ENCODE measurements at places on chromosomes 11 and 22.
A peak's percentile ranks its signal among the peaks of the same experiment; 100 is the strongest.

DNA sequence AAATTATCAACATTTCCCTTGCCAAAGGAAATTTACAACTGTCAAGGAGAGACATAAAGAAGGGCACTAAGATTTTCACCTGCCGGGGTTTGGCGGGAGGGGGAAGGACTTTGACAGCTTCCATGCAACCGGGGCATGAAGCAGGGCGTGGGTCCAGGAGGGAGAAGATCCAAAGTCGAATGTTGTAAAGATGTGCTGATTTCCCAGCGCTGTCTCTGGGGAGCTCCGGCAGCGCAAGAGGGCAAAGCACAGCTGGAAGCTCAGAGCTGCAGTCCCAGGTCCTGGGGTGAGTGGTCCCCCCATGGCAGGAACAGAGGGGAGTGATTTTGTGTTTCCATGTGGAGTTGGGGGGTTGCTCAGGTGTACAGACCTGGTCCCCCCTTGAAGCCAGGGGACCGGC lies at the start of gene MS4A10:
Gene MS4A10, plus strand, starts transcription at position 198 of the 400 bp plus-strand sequence. CDS start 5,003 bp downstream, outside the sequence.
- no peak for DNase-seq

DNA sequence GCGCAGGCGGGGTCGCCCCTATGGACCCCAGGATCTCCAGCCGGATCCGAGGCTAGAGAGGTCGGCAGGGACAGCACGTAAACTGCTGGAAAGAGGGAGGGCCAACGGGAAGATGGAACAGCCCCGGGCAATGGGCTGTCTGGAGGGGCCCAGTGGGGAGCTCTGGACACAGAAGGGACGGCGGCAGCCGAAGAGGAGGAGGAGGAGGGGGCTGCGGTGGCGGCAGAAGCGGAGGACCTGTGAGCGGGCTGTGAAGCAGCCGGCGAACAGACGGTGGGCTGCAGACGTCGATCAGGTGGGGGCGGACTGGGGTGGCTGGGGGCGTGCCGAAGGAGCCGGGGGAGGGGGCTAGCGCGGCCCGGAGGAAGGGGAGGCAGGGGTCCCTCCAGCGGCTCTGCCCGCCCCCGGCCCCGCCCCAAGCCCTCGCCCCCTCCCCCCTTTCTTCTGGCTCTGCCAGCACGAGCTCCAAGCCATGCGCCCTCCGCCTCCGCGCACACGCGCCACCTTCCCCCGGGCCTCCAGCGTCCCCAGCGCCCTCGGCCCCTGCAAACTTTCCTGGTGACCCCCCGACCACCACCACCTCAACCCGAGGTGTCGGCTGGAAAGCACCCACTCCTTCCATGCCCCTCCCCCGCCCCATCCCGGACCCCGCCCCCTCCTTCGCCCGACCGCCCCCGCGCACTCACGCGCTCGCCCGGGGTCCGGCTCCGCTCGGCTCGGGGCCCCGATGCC lies 432 bp downstream of the TNKS1BP1 start:
- no peak for DNase-seq

DNA sequence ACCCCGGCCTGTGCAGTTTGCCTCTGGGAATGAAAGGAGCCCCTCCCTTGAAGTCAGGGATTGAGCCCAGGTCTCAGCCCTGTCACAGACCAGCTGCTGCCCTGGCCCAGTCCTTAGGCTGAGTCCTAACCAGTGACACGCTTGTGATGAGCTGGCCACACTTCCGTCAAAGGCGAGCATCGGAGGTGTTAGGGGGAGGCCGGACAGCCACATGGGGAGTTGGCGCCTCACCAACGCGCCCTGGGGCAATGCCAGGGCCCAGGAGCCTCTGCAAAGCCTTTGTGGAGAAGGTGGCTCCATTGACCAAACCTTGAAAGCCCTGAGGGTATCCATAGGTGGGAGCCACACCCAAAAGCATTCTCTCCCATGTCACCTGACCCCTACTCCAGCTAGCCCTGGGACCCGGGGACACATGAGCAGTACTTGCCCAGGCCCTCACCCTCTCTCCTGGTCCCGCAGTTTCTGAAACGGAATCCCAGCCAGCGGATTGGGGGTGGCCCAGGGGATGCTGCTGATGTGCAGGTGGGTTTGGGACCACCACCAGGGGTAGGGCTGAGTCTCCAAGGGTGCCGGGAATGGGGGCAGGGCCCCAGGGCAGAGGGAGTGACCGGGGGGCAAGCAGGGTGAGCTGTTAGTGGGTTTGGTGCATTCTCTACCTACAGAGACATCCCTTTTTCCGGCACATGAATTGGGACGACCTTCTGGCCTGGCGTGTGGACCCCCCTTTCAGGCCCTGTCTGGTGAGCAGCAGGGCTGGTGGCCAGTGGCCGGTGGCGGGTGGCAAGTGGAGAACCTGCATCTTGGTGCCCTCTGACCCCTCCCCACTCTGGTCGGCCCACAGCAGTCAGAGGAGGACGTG lies 3.7 kb downstream of the PTPRCAP start:
- DNase-seq, result no peak

- DNase-seq, result no peak
Measured at GRCh38 chr22:39852799-39853198, 40.8 kb downstream of the ENTHD1 start.

- DNase-seq, result no peak
Measured at GRCh38 chr11:111601636-111601978, 642 bp upstream of the SIK2 start.

GRCh38 chr11:115244296-115244695 lies 259.9 kb downstream of the CADM1 start:
- DNase-seq, result no peak

DNA sequence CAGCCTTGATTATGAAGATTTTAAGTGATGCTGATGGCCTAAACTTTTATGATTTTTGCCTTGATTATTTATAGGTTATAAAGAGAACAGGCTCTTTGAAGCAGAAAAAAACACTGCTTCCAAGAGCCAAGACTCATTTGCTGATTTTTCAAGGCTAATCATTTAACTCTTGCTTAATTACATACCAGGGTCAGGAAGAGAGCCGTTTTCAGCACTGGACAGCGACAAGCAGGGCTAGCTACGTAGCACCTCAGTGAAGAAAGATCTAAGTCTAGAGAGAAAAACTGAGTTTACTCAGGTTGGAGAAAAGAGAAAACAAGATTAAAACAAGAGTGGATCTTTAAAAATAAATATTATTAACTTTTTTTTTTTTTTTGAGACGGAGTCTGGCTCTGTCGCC lies 615.4 kb upstream of the B3GAT1 start:
- DNase-seq, result no peak

- DNase-seq, result no peak
Measured at GRCh38 chr22:16601437-16602223, 9.0 kb upstream of the CCT8L2 start.

DNA sequence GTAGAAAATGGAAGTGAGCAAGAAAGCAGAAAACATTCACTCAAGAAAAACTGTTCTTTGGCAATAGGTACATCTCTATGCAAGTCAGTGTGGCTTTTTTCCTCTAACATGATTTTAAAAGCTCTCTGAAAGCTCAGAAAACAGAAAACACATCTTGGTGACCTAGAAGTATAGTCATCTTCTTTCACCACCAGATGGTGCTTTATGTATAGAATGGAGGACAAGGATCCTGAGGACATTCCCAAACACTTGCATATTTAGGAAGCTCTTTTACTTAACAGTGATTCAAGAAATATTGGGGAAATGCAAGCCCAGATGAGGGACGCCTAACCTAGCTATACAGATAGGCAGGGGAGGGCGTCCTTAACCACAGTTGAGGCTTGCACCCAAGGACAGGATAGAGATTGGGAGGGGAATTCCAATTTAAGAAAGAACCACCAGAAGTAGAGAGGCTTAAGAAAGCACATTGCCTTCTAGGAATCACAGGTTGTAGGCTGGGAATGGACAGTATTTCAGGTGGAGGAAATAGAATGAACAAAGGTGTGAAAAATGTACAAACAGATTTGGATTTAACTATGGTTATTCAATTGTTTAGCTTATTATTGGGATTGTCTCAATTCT lies 13.8 kb upstream of the CCDC81 start:
- peak; percentile 30 for DNase-seq

GRCh38 chr11:30447058-30447640 lies 124.2 kb downstream of the ARL14EP start:
- DNase-seq, result no peak

DNA sequence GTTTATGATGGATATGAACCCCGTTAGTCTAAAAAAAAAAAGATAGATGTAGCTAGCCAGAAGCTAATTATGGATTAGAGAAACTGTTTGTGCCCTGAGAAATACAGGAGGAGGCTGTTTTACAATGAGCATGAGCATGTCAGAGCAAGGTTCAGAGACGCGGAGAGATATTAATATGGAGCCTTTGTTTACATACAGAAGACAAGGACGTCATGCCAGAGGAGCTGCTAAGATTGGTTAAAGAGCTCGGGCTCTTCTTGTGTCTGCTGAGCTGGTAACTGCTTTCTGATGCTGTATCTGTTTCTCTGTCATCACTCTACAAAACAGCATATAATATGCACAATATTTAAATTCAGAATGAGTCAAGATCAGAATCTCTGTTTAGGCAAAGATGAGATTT lies 24.9 kb upstream of the CCDC89 start:
- no peak for DNase-seq

GRCh38 chr22:27107386-27107785 lies 450.0 kb downstream of the MIAT start:
- no peak for DNase-seq

DNA sequence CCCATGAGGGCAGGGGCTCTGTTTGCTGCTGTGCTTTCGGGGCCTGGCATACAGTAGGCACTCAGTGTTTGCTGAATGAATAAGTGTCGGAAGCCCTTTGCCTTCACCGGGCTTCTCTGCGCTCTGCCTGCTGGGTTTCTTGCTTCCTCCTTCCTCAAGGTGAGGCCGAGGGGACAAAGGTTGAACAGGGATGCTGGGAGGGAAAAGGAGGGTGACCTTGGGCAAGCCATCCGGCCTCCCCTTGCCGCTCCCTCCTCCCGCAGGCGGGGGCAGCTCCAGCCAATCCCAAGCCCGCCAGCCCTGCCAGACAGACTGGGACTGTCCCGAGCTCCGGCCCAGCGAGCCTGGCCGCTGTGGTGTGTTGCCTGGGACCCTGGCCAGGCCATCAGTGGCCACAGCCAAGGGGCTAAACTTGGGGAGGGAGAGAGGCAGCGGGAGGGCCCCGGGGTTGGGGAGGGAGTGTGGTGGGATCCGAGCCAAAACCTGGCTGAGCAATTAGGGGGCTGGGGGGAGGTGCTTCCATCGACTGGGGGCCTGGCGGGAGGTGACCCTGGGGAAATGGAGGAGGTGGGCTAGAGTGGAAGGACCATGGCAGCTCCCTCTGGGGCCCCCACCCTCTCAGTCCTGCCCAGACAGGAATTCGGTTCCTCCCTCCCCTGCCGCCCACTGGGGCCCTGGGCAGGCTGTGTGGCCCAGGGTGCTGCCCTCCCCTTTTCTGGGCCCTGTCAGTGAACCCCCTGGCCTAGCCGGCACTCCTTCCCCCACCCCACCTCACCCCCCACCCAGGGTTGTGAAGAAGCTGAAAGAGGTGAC lies 3.4 kb upstream of the RCOR2 start:
- DNase-seq, result no peak

DNA sequence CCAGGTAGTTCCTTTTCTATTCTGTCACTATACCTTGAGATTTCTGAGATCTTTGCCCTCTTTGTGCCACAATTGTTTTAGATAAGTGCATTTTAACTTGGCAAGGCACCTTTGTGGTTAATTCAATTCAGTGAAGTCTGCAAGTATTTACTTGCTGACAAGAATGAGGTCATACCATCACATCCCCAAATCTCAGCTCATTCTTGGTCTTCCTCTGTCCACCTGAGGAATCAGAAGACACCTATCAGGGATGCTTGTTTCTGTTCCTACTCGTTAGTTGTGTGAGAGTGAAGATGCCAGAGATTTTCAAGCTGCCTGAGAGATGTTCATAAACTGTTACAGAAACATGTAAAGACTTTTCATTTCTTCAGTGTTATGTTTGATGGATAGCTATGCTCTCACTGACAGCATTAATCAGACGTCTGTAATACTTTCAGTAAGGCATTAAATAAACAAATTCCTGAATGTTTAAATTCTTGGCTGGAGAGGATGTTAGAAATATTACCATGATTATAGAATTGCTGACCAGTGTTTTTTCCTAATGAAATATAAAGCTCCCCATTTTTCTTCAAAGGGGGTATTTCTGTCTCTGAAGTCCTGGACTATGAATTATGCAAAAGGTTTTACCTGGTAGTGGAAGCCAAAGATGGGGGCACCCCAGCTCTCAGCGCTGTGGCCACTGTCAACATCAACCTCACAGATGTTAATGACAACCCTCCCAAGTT lies 135.0 kb upstream of the MTNR1B start:
- DNase-seq, result no peak

DNA sequence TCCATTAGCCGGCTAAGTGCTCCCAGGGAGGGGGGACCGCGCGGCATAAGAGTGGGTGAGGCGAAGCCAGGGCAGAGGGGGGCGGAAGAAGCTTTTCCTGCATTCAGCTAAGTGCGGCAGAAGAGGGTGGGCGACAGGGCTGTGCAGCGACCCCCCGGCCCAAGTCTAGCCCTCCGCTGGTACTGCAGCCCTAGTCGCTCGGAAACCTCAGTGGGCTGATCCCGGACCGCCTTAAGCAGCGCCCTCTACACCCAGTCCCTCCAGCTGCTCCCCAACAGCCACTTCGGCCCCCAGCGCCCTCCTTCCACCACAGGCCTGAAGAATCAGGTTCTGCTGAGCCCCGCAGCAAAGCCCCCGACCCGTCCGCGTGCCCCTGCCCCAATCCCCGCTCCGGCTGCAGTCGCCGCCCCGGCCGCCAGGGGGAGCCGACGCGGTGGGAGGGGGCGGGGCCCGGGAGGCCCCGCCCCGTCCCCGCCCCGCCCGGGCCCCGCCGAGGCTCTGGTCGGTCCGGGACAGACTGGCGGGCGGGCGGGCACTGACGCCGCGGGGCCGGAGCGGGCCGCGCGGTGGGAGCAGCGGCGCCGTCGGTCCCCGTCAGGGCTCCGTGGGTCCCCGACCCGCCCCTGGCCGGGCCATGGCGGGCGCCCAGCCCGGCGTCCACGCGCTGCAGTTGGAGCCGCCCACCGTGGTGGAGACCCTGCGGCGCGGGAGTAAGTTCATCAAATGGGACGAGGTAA lies at the start of gene PLCB3:
Gene PLCB3, plus strand, starts transcription at position 515 of the 737 bp plus-strand sequence. Its CDS starts 120 bp downstream, at position 635.
- no peak for DNase-seq

DNA sequence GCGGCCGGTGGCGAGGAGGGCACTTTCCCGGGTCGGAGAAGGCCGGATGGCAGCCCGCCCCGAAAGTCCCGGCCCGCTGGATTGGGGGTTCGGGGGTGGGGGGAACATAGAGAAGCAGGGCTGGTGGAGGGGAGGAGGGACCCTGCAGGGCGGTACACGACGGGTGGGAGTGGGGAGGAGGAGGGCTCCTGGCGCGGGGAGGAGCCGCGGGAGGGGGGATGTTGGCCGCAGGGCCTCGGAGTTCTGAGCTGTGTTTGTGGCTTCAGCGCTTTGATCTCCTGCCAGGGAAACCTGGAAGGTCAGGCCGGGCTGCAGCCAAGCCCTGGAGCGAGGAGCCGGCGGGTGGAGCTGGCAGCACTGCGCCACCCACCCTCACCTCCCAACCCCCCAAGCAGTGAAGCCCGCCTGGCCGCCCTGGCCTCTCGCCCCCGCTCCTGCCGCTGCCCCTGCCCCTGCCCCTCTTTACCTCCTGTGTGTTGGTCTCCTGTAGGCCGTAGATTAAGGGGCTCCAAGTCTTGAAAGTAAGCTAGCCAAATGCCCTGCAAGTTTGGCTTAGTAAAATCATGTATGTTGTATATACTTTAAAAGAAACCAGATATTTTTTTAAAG lies 30.9 kb downstream of the C22orf31 start:
- peak; percentile 26 for DNase-seq

GRCh38 chr11:90737444-90738050 lies 514.7 kb upstream of the CHORDC1 start:
- DNase-seq, result no peak

All from fibroblast of skin of left quadriceps (primary cell).